NCI-H1694 (cell line): ENCODE measurements at places on chromosomes 7 and 10.

- DNase-seq = no peak
These were observed 30.8 kb downstream of the KCNH2 start for GRCh38 chr7:150947241-150947745.

DNA sequence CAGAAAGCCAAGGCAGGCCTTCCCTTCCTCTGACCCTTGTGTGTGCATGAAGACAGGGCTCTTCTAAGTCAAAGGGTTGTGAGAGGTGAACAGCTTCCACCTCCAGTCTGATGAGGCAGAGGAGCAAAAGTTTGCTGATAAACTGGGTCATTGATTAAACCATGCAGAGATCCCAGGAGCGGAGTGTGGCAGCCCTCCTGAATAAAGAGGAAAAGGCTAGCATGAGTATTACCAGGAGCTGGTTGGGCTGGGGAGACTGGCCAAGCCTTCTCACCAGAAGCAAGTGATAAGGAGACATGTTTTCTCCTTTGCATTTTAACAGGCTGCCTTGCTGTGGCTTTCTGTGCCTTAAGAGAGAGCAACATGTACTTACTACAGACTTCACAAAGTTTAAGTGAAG lies 10.2 kb downstream of the LMOD2 start:
- DNase-seq = no peak

DNA sequence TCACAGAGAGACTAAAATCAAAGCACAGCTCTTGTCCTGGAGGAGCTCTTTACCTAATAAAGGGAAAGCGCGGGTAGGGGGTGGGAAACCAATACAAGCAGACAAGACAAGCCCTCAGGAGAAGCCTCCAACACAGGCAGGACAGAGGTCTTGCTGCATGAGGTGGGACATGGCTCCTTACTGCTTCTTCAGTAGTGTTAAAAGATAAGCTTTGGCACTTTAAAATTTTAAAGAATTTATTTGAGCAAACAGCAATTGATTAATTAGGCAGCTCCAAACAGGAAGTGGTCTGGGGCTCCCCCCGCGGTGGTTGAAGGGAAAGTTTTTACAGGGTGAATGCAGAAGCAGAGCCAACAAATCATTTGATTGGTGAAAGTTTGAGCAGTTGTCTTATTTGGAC lies 50.3 kb upstream of the MACC1 start:
- DNase-seq = no peak

GRCh38 chr10:125953778-125954385 lies 57.5 kb downstream of the FANK1 start:
- no peak for DNase-seq

GRCh38 chr7:22733761-22734160 lies 6.8 kb downstream of the IL6 start:
- no peak for DNase-seq

GRCh38 chr7:29945259-29945809 lies 44.3 kb downstream of the SCRN1 start:
- no peak for DNase-seq

DNA sequence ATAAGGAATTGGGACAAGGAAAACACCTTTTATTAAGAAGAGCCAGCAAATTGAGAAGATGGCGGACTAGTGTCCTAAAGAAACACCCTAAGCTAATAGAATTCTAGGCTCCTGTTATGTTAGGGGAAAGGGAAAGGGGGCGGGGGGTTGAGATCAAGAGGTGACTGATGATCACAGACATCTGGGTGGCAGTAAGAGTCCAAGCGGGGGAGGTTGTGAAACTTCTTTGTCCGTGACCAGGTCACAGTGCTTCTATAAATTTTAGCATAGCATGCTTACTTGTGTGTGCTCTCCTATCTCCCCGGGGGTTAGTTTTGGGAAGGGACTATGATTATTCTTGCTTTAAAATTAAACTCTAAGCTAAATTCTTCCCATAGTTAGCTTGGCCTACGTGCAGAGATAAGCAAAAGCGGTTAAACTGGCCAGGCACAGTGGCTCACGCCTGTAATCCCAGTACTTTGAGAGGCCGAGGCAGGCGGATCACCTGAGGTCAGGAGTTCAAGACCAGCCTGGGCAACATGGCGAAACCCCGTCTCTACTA lies 262.1 kb downstream of the SKIDA1 start:
- DNase-seq = no peak

DNA sequence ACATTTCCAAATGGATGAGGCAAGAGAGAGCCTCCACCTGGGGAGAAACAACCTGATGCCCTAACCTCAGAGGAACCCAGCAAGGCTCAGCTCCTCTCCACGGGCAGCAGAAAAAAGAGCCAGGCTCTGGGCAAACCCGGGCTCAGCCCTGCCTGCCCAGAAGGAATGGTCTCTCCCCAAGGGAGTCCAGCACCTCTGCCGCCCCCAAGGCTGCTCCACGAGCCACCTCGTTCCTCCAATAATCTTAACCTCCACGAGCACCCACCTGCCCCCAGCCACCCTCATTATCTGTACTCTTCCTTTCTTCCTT lies 154.2 kb downstream of the GRID1 start:
- no peak for DNase-seq

- no peak for DNase-seq
These were observed 32.1 kb downstream of the BTRC start for GRCh38 chr10:101385866-101386658.

DNA sequence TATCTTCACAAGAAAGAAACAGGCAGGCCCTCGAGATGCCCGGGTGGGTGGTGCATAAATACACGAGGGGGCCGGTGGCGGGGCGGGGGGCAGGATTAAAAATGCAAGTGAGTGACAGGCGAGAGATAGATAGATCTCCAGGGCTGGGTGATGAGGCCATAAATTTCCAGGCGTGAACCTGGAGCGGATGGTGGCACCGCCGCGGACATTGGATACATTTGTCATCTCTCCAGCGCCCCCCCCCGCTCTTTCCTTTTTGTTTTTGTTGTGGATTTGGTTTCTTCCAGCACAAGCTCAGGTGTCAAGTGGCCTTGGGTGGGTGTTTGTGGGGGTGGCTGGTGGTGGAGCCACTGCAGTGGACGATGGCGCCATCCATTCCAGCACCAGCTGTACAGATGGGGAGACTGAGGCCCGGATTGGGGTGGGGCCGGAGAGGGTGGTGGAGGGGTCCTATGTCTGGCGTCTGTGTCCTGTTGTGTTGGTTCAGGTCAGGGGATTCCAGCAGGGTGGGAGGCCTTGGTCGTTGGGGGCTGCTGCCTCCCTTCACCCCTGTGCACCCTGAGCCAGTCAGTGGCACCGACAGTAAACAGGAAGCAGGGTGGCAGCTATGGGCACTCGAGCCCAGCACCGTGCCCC lies 2.9 kb downstream of the ELFN1 start:
- no peak for DNase-seq

DNA sequence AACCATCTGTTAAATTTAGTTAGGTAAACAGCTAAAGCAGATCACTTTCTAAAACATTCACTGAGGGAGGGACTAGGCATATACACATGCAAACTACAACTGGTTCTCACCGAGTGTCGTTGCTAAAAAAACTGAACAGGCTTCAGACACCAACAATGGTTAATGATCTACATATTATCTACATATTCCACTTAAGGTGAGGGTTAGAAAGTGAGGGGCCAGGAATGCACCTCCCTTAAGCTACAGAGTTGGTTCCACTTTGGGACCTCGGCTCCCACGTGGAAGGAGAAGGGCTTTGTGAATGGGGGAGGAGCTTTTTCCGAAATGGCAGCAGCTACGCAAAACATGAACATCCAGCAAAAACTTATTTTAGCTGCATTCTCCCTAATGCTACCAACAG lies 5.8 kb downstream of the CTBP2 start:
- no peak for DNase-seq

GRCh38 chr10:1609648-1609970 lies 127.7 kb downstream of the ADARB2 start:
- DNase-seq = no peak

DNA sequence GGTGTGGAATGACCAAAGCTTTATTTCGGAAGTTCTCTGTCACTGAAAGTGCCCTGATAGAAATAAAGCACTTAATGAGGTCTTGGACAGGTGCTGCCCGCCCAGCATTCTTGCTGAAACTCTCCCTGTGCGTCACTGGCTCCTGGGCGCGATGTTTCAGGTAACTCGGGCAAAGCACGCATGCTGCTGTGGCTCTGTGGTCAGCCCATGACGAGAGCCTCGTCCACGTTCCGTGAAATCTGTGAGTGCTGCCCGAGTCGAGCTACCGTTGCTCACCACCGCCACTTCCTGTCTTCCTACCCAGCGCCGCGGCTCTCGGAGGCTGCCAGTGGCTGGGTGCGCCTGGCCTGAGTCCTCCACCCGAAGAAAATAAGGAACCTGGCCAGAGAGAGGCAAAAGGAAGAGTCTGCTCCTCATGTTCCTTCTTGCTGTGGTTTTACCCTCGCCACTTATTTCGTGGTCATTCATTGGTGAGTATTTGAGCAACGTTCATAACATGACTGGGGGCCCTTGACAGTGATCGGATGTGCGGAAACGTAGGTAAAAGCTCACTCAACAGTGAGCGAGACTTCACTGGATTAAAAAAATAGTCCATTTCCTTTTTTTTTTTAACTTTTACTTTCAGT lies 95.5 kb downstream of the MAP3K8 start:
- no peak for DNase-seq

GRCh38 chr7:140005754-140006503 lies 56.8 kb downstream of the PARP12 start:
- DNase-seq = no peak

GRCh38 chr10:131048606-131049005 lies 262.9 kb downstream of the TCERG1L start:
- DNase-seq = no peak

- DNase-seq = no peak
These were observed 239.2 kb downstream of the COBL start for GRCh38 chr7:51077316-51077986.

GRCh38 chr7:128726059-128726736 lies 13.0 kb upstream of the CALU start:
- no peak for DNase-seq

- DNase-seq = no peak
These were observed 61.0 kb downstream of the STEAP1B start for GRCh38 chr7:22438994-22439393.

DNA sequence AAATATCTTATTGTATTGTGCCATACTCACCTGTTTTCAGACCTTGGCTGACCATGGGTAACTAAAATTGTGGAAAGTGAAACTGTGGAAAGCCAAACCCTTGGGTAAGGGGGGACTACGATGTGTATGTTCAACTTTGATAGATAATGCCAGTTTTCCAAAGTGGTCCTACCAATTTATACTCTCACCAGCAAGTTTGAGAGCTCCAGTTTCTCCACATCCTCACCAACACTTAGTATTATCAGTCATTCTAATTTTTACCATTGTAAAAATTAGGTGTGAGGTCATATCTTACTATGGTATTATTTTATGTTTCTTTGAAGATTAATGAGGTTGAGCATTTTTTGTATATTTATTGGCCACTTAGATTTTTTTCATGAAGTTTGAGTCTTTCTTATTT lies 346.9 kb upstream of the PODXL start:
- no peak for DNase-seq

GRCh38 chr10:117865945-117866344 lies 180.8 kb downstream of the RAB11FIP2 start:
- DNase-seq = no peak

DNA sequence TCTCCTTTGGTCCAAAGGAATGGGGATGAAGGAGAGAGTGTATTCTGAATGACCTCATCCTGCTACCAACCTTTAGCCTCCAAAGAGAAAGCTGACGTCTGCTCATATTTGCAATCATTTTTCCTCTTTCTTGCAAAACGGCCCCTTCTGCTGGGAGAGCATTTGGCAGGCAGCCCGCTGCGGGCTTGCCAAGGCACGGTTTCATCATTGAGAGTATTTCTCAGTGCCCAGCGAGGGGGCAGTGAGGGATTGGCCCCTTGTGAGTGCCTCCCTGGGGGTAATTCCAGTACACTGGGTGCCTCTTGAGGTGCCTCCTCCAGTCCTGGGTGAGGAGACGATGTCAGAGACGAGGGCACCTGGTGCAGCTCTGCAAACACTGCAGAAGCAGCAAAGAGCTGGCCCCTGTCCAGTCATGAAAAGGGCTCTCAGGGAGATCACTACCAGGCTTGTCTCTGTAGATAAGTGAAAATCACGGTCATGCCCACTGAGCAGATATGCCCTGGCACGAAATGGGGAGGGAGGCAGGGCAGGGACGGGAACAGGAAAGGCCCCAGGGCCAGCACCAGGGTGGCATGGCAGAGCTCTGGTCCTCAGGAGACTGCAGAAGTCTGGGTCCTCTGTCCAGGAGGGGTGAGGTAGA lies 48.7 kb upstream of the SHH start:
- DNase-seq = peak; percentile 26

DNA sequence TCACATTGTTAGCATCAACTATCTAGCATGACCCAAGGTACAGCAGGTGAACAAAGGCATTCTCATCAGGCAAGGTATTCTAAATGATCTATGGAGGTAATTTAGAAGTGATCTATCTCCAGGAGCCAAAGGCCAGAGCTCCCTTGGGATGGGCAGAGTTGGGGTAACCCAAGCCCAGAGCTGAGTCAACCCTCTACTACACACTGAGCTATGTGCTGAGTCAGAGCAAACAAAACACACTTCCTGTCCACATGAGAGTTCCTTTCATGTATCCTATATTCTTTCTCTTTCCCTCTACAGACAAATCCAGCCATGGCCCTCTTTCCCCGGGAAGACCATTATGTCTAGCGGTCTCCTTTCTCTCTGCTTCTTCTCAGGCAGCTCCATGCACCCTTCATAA lies 68.2 kb upstream of the AGK start:
- DNase-seq = no peak

DNA sequence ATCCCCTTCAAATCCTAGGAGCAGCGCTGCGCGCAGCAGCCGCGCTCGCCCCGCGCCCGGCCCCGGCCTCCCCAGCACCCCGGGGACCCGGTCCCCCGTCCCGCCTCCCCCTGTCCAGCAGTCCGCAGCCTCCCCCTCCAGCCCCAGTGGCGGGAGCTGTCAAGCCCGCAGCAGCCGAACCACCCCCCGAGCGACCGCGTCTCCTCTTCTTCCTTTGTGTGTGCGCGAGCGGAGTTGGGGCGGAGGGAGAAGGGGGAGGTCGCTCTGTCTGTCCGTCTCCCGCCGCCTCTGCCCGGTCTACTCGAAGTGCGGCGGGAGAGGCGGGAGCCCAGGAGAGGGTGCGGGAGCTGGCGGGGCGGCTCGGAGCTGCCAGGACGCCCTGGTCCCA lies 375 bp upstream of the CHN2 start:
- no peak for DNase-seq

GRCh38 chr7:20786421-20786778 lies 286 bp downstream of the SP8 start:
- no peak for DNase-seq

DNA sequence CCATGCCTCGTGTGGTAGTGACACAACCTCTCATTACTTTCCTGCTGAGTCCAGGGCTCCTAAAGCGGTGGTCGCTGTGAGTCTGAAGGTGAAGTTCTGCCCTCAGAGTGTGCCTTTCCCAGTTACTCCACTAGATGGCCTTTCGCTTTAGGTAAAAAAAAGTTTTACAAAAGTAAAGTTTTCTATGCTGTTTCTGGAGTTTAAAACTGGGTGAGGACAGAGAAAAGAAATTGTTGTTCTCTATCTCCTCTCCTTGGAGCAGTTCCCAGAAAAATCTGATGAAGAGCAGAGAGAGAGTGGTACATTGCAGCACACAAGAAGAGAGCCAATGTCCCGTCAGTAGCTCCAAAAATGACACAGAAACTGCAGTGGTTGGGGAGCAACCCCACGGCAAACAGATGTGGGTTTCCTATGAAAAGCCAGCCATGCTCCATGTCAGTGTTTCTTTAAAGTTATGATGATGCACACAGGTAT lies 257.1 kb downstream of the GLI3 start:
- DNase-seq = no peak

- no peak for DNase-seq
These were observed 599.5 kb downstream of the ARL4A start for GRCh38 chr7:13286916-13287315.
